Mesothelial cell of epicardium (in vitro differentiated cells): ENCODE measurements at places on chromosomes 12 and 14.

DNA sequence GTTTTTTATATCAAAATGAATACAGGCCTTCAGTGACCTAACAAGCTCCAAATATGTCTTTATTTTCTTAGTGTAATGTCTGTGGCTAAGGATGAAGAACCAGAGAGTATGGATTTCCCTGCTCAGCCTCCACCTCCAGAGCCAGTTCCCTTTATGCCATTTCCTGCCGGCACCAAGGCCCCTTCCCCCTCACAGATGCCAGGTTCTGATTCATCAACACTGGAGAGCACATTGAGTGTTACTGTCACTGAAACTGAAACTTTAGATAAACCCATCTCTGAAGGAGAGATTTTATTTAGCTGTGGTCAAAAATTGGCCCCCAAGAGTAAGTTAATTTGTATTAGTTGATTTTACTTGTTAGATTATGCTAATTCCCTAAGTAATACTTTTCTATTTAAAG, 61.0 kb downstream of the KIAA0586 start:
- DNase-seq, result no peak

DNA sequence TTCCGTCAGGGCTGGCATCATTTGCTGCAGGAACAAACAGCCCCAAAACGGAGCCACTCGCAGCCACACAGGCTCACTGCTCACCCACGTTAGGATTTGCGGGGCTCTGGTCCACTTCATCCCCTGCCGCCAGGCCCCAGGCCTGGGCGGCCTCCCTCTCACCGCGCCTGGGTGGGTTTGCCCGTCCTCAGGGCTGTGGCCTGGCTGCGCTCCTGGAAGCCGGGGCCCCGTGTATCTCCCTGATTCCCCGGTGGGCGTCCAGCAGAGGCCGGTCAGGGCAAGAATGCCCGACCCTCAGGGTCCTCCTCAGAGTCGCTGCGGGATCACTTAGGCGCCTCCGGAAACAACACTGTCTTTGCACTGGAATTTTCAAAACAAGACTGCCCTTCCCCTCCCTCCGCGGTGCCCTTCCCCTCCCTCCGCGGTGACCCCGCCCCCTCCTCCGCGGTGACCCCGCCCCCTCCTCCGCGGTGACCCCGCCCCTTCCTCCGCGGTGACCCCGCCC, 15.7 kb upstream of the FBRSL1 start:
- DNase-seq, result no peak

DNA sequence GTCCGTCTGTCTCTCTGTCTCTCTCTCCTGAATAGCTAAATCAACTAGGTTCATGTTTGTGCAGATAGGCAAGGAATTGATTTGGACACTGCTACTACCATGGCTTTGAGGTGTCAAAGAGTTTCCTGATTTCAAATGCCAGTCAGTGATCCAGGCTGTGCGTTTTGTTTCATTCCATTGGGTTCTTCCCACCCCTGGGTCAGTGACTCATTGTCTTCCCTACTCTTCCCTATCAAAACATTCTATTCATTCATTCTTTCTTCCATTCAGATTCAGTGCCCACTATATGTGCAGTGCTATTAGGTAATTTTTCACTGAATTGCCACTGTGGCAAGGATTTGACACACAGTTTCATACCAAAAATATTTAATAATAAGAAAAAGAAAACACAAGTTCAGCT, 50.4 kb downstream of the RPH3A start:
- no peak for DNase-seq

GRCh38 chr14:35390577-35391387, 13.8 kb downstream of the NFKBIA start:
- no peak for DNase-seq

DNA sequence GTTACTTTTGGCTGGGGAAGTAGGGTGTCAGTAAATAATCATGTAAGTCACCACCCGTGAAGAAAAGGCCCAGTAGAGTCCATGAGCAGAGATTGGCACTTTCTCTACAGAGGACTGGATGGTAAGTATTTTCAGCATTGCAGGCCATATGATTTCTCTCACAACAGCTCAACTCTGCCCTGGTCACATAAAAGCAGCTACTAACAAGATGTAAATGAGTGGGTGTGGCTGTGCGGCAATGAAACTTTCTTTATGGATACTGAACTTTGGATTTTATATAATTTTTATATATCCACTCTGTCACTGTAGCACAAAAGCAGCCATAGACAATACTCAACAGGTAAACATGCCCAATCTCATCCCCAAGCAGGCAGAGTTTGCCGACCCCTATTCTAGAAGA, 343.6 kb downstream of the GLT1D1 start:
- no peak for DNase-seq

- no peak for DNase-seq
Observed at GRCh38 chr14:71947947-71948500, 15.8 kb downstream of the RGS6 start.

DNA sequence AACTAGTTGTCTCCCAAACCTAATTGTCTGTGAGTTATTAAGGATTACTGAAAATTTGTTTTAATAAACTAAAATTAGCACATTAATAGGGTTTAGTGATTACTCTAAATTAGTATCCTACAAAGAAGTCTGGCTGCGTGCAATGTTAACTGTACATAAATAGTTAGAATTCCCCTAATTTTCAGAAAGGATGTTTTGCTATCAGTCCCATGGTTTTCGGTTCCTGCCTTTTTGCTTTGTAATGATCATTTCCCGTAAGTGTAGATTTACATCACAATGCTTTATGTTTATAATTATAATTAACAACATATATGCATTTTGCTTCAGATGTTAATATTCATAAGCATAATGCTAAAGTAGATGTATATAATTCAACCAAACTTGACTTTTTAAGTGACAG, 19.8 kb upstream of the LYZ start:
- no peak for DNase-seq
